ENCODE measurements at places on chromosomes 4 and X.

- DNase-seq: no peak
These were observed 771.7 kb upstream of the PCDH7 start for GRCh38 chr4:29948451-29948850.

DNA sequence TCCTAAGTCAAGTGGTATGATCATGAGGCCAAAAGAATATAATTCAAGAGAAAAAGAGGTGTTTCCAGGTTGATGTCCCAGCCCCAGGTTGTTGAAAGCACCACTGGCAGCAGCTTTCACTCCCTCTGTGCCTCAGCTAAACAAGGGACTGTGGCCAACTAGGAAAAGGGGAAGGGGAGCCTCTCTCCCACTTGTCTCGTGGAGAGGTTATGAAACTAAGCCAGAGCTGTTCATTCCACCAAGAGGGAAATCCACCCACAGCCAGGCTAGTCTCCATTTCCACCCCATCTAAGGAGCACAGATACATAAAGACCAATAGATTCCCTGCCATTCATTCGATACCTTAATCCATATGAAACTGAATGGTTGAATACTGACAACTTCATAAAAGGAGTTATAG, 8.1 kb downstream of the ANXA5 start:
- no peak for DNase-seq

DNA sequence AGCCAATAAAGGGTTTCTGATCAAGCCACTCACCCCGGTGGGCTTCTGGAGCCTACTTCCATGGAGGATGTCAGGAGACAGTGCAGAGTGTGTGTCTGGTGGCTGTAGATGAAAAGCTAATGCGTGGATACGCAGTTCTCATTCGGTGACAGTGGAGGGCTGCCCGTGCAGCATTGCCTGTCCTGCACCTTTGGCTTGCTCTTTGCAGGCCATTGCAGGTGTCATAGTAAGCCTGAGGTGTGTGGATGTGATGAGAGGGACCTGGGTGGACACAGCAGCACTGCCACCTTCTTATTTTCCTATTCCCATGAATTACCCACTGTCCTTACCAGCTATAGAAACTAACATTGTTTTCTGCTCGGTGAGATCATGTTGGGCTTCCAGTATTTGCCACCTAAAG, 101.2 kb downstream of the STK32B start:
- no peak for DNase-seq

- peak; percentile 39 for DNase-seq
These were observed 88.6 kb upstream of the TRIM2 start for GRCh38 chr4:153115322-153116290.

- no peak for DNase-seq
These were observed 57.3 kb downstream of the HPGD start for GRCh38 chr4:174464949-174465348.

- DNase-seq: no peak
These were observed 897.5 kb downstream of the PCDH7 start for GRCh38 chr4:31617667-31618066.

DNA sequence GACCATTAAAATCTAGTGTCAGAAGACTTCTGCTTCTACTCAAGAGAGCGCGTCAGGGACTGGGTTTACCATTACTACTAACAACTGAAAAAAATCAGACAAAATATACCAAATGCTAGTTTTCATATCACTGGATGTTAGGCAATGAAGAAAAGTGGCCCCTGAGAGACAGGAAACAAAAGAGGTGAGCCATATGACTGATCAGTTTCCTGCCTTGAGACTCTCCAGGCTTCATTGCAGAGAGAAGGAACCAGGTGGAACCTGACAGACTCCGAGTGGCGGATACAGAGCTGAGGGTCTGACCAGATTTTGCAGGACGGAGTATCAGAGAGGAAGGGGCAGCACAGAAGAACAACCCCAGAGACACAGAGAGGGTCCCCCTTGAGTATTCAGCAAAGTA, 86.3 kb downstream of the C4orf51 start:
- DNase-seq: no peak

- no peak for DNase-seq
These were observed 160.0 kb downstream of the INPP4B start for GRCh38 chr4:142686081-142686480.

GRCh38 chrX:19673375-19674040, 158.2 kb upstream of the MAP3K15 start:
- DNase-seq: no peak

DNA sequence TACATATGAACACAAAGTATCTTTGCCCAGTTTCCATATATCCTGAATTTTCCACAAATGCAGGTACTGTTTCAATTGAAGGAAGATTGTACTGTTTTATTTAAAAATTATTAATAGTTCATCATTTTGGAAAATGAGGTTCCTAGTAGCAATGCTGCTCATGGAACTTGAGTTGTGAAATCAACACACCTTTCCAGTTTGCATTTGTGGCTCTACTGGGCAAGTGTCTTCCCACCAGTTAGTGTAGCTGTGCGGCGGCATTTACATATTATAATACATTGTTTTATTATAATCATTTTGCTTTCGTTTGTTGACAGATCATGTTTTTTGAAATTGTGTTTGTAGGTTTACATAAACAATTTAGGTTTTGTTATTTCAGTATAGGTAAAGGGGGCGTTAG, 2.0 kb upstream of the DDX3X start:
- DNase-seq: no peak

DNA sequence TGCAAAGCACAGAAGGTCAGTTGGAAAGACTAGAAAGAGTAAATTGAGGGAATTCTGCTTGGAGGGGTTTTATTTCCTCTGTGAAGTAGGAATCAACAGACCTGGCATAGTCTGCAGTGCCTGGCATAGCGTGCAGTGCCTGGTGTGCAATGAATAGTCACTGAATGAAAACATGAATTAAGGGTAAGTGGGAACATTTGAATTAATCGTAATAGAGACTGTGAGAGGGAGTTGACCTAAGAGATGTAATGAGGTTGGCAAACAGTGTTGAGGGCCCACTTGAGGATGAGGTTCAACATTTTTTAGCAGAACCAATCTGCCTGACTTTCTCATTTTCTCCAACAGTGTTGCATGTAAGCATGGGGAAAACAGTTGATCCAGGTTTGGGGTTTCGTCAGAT, 377.2 kb upstream of the FTHL17 start:
- DNase-seq: no peak

DNA sequence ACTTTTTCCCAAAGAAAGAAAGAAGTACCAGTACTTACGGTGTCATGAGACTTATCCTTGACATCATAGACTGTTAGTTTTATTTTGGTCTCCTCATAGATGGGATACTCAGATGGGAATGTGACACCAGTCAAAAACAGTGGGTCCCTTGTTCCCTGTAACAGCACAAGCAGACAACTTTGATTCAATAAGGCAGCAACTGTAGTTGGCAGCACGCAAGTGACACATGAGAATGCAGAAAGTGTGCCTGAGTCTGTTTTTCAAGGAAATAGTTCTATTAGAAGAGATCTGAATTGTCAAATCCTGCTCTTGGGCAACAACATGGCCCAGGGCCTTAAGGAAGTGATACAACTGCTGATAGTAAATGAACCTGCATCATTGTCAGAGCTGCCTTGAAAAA, 443.2 kb downstream of the INPP4B start:
- no peak for DNase-seq

- DNase-seq: no peak
These were observed 36.3 kb downstream of the DTHD1 start for GRCh38 chr4:36317721-36318120.

DNA sequence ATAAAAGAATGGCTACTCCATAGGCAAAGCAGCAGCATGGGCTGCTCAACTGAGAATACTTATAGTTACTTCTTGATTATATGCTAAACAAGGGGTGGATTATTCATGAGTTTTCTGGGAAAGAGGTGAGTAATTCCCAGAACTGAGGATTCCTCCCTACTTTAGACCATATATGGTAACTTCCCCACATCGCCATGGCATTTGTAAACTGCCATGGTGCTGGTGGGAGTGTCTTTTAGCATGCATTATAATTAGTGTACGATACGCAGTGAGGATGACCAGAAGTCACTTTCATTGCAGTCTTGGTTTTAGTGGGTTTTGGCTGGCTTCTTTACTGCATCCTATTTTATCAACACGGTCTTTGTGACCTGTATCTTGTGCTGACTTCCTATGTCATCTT, 141.5 kb downstream of the MAGEB17 start:
- DNase-seq: no peak

- no peak for DNase-seq
These were observed 29.4 kb downstream of the FGF5 start for GRCh38 chr4:80295826-80296225.

DNA sequence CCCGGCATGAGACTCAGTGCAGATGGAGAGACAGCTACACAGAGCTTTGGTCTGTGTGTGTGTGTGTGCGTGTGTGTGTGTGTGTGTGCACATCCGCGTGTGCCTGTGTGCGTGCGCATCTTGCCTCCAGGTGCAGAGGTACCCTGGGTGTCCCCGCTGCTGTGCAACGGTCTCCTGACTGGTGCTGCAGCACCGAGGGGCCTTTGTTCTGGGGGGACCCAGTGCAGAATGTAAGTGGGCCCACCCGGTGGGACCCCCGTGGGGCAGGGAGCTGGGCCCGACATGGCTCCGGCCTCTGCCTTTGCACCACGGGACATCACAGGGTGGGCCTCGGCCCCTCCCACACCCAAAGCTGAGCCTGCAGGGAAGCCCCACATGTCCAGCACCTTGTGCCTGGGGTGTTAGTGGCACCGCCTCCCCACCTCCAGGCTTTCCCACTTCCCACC, 14.3 kb downstream of the FGFR3 start:
- DNase-seq: no peak

- no peak for DNase-seq
These were observed 72.4 kb upstream of the S100G start for GRCh38 chrX:16577483-16578029.

- DNase-seq: no peak
These were observed 11.3 kb downstream of the UBA1 start for GRCh38 chrX:47204970-47205369.

DNA sequence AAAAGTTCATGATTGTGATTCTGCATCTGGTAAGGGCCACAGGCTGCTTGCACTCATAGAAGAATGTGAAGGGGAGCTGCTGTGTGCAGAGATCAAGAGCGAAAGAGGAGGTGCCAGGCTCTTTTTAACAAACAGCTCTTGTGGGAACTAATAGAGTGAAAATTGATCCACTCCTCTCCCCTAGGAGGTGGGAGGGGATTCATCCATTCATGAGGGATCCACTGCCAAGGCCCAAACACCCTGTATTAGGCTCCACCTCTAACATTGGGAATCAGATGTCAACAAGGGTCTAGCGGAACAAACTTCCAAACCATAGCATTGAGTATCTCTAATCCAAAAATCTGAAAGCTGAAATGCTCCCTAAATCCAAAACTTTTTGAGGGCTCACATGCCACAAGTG, 16.4 kb upstream of the PPID start:
- no peak for DNase-seq

- DNase-seq: no peak
These were observed 24.5 kb upstream of the WDR1 start for GRCh38 chr4:10140866-10141759.

GRCh38 chr4:95248720-95249425, 299.9 kb downstream of the UNC5C start:
- DNase-seq: no peak

- no peak for DNase-seq
These were observed 234.8 kb upstream of the GNPDA2 start for GRCh38 chr4:44961001-44961755.

DNA sequence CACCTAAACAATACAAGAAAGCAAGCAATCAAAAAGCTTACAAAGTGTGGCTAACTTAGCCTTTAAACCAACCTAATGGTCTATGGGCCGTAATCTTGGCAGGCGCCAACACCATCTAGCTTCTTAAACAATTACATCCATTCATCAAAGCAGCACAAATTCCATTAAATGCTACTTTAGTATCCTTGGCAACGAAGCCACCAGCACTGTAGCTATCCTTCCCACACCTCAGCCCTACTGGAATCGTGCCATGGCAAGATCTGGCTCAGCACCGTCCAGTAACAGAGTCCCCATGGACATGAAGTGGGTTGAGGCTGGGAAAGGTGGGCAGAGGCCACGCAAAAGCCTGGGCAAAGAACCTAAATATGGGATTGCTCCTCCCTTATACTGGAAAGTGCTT, 91.6 kb upstream of the MAP3K15 start:
- DNase-seq: no peak

- DNase-seq: no peak
These were observed 388.0 kb downstream of the CCSER1 start for GRCh38 chr4:90515191-90515590.

GRCh38 chrX:141642979-141643378, 53.5 kb downstream of the SPANXA2 start:
- no peak for DNase-seq

- DNase-seq: no peak
These were observed 28.6 kb downstream of the DAPP1 start for GRCh38 chr4:99845179-99845578.

- no peak for DNase-seq
These were observed 100.0 kb downstream of the TEX13A start for GRCh38 chrX:105120463-105120862.

- no peak for DNase-seq
These were observed 142.9 kb upstream of the BANK1 start for GRCh38 chr4:101647710-101648034.

DNA sequence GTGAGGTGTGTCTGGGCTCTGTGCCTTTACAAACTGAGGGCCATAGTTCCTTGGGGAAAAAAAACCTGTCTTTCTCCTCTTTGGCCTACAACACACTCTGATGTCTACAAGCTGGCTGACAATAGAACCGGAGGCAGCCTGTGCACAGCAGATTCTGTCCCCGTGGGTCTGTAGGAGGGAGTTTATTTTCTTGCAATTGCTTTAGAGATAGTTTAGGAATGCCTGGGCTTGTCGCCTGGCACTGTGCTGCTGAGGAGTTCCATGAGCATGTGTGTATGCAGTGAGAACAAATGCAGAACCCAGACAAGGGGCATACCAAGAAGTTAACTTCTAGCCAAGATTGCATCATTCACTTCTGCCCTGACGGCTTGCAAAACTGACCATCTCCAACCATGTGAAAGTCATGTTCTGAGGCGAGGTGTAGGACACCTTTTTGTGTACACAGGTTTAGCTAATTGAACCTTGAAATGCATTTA, 54.1 kb downstream of the CCNI start:
- DNase-seq: no peak

- DNase-seq: no peak
These were observed 92.0 kb downstream of the NAA11 start for GRCh38 chr4:79233820-79234219.

DNA sequence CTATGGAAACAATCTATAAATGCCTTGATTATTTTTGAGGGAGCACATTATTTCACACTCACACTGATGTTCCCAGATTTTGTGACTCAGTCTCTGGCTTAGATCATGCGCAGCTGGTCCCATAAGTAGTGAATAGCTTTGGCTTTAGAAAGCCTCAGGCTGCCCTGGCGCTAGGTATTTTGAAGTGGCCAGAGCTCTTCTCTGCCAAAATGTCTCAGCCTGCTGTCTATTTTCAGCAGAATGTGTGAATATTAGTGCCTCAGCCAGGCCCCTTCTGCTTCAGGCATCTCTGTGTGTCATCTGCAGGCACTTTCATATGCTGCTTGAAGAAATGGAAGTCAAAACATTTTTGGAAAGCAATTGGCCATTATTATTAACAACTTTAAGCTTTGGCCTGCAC, 931.0 kb upstream of the INTU start:
- no peak for DNase-seq

- DNase-seq: no peak
These were observed at the start of gene UNC5C for GRCh38 chr4:95548738-95549245. TSS of gene UNC5C (minus strand) at chr4:95548973.

All from stimulated activated CD8-positive, alpha-beta memory T cell treated with anti-CD3 and anti-CD28 coated beads, Interleukin-15, amount 100 ng/mL, for 4 hours (primary cell).